NCI-H446 (cell line): ENCODE measurements at places on chromosomes 1 and 21.
A peak's percentile ranks its signal among the peaks of the same experiment; 100 is the strongest.

- DNase-seq = no peak
These were observed 5.7 kb downstream of the TRIM46 start for GRCh38 chr1:155179112-155180031.

- no peak for DNase-seq
These were observed 142.6 kb downstream of the ZNF644 start for GRCh38 chr1:90879281-90879680.

DNA sequence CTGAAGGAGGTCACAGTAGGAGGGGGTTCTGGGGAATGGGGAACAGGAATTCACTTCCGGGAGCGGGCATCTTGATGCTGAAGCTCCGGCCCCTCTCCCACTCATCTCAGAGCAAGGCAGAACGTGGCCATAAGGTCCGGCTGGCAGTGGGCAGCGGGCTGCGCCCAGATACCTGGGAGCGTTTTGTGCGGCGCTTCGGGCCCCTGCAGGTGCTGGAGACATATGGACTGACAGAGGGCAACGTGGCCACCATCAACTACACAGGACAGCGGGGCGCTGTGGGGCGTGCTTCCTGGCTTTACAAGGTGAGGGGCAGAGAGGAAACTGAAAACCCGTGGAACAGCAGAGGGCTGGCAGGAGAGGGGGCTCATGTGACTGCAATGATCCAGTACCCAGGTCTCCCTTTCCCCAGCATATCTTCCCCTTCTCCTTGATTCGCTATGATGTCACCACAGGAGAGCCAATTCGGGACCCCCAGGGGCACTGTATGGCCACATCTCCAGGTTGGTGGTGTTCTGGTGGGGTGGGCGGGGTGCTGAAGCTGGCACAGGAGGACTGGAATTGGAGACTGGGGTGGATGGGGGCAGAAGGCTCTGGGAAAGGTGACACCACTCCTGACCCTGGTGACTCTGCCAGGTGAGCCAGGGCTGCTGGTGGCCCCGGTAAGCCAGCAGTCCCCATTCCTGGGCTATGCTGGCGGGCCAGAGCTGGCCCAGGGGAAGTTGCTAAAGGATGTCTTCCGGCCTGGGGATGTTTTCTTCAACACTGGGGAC lies 3.0 kb downstream of the SLC27A3 start:
- no peak for DNase-seq

DNA sequence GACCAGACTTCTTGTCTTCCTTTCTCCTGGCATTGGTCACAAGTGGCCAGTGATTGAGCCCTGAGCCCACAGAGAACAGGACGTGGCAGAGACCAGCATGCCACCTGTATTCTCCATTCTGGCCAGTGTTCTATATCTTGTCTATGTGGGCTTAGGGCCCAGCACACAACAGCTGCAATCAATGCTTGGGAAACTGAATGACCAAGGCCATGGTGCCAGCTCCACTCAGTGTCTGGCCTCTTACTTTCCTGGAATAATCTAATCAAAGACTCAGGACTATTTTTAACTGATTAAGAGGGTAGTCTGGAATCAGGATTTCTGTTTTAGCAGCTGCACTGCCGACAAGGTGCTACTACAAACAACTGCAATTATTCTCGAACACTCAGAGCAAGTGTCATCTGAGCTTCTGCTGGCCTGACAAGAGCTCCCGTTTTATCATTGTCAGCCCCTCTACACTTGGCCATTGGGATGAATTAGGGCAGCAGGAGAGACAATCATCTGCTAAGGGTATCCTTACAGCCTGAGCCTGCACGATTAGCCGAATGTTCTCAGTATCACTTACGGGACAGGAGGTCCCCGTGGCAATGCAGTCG lies 74.4 kb upstream of the GRIK3 start:
- DNase-seq = no peak

- DNase-seq = peak; percentile 89
These were observed 453.7 kb downstream of the TTLL7 start for GRCh38 chr1:83545066-83545862.

GRCh38 chr1:111739925-111740765 lies 950 bp upstream of the INKA2 start:
- no peak for DNase-seq

- DNase-seq = no peak
These were observed 187.2 kb upstream of the FOXD3 start for GRCh38 chr1:63135174-63135512.

GRCh38 chr1:201447903-201448871 lies 20.8 kb downstream of the PHLDA3 start:
- peak; percentile 40 for DNase-seq

GRCh38 chr1:200959411-200959921 lies 64.0 kb downstream of the KIF21B start:
- DNase-seq = no peak

DNA sequence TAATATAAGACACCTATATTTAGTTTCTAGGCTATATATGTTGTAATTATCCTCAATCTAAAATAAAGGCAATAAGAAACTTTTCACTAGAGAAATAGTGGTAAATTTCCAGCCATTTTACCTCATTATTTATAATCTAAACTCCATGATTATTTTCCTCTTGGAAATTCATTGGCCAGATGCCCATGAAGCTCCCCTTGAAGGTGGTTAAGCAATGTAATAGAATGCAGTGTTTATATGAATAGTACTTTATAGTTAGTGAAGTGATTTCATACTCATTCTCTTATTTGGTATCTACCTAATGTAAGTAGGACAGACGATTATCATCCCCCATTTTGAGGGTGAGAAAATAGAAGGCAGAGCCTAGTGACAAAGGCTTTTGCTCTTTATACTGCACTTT lies 26.5 kb downstream of the NFYC start:
- DNase-seq = no peak

- no peak for DNase-seq
These were observed 57.6 kb downstream of the AKT3 start for GRCh38 chr1:243792401-243792800.

- DNase-seq = no peak
These were observed at the start of gene ARHGAP30 for GRCh38 chr1:161069731-161070270. TSS of gene ARHGAP30 (minus strand) at chr1:161069891. CDS start at chr1:161069624, 267 bp downstream.

DNA sequence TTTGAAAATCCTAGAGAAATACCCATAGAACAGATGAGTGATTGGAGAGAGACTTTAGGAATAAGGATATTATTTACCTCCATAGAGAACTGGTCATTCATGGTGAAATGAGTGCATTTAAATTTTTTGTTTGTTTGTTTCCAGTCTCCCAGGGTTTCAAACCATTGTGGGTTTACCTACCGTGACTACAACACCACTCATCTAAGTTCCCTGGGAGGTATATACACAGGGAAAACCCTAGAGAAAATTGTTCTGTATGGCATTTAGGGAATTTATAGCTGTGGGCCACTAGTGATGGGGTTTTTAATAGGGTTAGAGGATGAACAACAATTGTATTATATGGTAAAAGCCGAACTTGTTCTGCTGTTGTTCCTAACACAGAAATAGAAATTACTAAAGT lies 109.2 kb downstream of the USP25 start:
- DNase-seq = no peak

GRCh38 chr1:224127925-224128819 lies 14.3 kb downstream of the FBXO28 start:
- no peak for DNase-seq
